Cerebellum (tissue), 4 donors: ENCODE measurements at places on chromosomes 7 and 10. TPM values are rescaled to one million over a fixed set of nuclear protein-coding genes. Genes with fewer than 3 reads are reported as not detected.
A peak's percentile ranks its signal among the peaks of the same experiment; 100 is the strongest.

DNA sequence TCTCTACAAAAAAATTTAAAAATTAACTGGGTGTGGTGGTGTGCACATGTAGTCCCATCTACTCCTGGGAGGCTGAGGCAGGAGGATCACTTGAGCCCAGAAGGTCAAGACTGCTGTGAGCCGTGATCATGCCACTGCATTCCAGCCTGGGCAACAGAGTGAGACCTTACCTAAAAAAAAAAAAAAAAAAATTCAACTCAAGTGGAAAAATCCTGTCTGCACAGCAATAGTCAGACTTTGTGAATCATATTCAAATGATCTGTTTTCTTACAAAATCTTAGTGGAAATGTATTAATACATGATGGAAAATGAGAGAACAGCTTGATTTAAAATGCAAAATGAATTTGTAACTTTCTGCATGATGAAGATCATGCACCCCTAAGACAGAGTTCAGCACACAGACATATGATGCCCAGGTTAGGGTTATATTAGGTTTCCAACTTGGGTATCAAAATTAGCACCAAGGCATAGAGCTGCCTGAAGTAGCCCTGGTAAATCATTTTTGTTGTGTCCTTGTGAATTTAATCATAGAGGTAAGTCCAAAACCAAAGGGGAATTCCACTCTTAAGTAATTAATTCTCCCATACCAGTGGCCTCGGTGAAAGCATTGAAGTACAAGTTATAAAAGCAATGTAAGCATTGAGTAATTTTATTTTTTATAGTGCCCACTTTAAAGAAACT, 93.8 kb downstream of the ADD3 start:
- no peak for DNase-seq

CCAR1 gene
- 52.4 TPM for total RNA-seq

GRCh38 chr10:128071417-128071782, 54.8 kb downstream of the MKI67 start:
- no peak for DNase-seq

GRCh38 chr7:128963327-128963757, 25.6 kb downstream of the IRF5 start:
- DNase-seq: no peak

DNA sequence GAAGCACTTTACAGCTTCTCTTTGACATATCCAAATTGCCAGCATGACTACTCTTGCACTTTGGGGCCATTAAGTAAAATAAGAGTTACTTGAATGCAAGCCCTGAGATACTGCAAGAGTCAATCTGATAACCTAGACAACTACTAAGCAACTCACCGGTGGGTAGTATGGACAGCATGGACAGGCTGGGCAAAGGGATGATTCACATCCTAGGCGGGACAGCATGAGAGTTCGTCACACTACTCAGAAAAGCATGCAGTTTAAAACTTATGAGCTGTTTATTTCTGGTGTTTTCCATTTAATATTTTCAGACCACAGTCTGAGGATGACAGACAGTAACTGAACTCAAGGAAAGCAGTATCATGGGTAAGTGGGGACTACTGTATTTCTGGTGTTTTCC, 84.0 kb downstream of the ORC5 start:
- no peak for DNase-seq

NPSR1 gene
- total RNA-seq: 4.4 TPM

CCL24 gene
- not detected for total RNA-seq

GCK gene
- total RNA-seq: 7.7 TPM

GRCh38 chr10:55160655-55161283, 359.7 kb upstream of the PCDH15 start:
- no peak for DNase-seq

GRCh38 chr10:125984346-125984745, 88.0 kb downstream of the FANK1 start:
- no peak for DNase-seq

GRCh38 chr10:102812231-102812876, 24.9 kb downstream of the CYP17A1 start:
- DNase-seq: no peak

GRCh38 chr10:43249962-43250614, 16.8 kb downstream of the RASGEF1A start:
- no peak for DNase-seq

DNA sequence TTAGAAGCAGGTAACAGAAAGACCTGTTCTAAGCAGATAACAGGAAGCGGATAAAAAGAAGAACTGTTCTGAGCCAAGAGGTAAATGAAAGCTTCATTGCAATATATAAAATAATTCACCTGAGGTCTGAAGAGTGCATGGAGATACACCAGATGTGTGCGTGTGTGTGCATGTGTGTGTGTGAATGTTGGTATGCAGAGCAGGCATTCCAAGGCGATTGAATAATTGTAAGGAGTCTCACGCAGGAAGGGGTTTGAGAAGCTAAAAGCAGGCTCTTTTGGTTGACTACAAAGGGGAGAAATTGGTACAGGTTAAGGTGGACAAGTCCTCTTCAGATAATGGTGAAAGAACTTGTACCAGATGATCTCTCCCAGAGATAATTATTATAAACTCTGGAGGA, 450.6 kb downstream of the DNAJB9 start:
- no peak for DNase-seq

PRTFDC1 gene
- 24.3 TPM for total RNA-seq

- DNase-seq: no peak
Observed at GRCh38 chr10:69080226-69080625, 7.7 kb upstream of the SRGN start.

ANKRD7 gene
- total RNA-seq: 9.3 TPM

DNA sequence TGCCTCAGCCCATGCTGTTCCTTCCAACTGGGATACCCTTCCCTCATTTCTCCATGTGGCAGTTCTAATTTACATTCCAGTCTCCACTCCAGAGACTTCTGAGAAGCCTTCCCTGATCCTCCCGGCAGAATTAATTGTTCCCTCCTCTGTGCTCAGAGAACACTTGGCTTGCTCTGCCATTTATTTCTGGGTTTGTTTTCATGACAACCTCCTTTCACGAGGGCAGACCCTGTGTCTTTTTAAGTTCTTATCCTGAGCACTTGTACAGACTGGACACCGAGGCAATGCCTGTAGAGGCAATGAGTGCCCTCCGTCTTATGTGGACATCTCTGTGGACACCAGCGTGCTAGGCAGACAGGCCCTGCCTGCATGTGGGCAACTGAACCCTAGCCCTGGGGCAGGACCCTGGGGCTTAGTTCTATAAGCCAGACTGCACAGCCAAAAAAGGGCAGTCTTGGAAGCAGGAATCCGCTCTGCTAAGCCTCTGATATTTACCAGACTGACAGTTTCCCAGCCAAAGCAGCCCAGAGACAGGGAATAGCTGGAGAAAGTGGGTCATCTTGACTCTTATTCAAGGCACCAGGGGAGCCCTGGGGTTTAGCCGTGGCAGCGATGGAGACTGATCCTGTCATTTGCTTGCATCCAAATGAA, 474.0 kb downstream of the RPS24 start:
- peak; percentile 56 for DNase-seq

GRCh38 chr7:270351-270983, 19.5 kb upstream of the FOXL3 start:
- no peak for DNase-seq

GRCh38 chr7:105872491-105872890, 3.9 kb downstream of the ATXN7L1 start:
- no peak for DNase-seq

MORN4 gene
- 19.6 TPM for total RNA-seq

- no peak for DNase-seq
Observed at GRCh38 chr7:43215061-43215460, 102.6 kb downstream of the HECW1 start.

DNA sequence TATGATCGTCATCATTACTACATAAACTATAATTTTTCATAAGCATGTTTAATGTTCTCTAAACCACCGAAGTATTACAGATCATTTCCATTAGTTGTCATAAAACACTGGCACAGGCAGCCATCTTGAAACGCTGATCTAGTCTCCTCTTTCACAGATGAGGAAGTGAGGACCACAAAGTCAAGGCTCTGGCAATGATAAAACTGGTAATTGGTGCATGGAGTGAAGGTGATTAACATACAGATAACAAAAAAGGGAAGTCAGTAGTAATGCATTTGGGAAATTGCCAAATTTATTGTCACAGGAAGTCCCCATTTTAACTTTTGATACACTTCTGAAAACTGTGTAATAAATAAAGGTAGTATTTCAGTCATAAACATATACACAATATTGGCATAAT, 49.3 kb downstream of the FBXL13 start:
- no peak for DNase-seq

XPNPEP1 gene
- total RNA-seq: 61.5 TPM

DNA sequence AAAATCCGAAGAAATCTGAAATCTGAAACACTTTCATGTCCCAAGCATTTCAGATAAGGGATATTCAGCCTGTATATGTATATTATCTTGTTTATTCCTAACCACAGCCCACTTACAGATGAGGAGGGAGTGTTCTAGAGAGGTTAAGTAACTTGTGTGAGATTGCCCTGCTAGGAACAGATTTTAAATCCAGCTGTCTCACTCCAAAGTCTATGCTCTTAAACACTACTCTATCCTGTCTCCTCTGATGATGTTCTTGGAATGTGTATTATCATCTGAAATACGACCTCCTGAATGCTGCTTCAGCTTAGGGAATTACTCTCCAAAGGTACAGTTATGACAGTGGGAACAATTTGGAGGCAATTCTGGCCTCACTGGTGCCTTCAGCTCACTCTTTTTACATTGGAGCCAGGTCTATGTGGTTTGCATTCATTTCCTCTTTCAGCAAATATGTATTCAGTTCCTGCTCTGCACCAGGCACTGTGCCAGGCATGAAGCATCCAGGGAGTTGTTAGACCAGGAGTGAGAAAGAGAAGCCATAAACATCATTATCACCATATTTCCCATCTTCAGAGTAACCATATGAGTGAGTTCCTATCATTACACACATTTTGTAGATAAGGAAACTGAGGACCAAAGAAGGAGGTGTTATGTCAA, 70.2 kb downstream of the NOC3L start:
- DNase-seq: no peak
